ENCODE measurements at places on chromosomes 2 and 18. TPM values are rescaled to one million over a fixed set of nuclear protein-coding genes. Genes with fewer than 3 reads are reported as not detected.

The TMEM200C gene
- 0.50 TPM for total RNA-seq

The MEP1B gene
- total RNA-seq: 0.34 TPM

The PMAIP1 gene
- total RNA-seq: 2.1 TPM

The ANKRD53 gene
- 0.74 TPM for total RNA-seq

The PJVK gene
- total RNA-seq: 4.7 TPM

The XDH gene
- 2.5 TPM for total RNA-seq

DNA sequence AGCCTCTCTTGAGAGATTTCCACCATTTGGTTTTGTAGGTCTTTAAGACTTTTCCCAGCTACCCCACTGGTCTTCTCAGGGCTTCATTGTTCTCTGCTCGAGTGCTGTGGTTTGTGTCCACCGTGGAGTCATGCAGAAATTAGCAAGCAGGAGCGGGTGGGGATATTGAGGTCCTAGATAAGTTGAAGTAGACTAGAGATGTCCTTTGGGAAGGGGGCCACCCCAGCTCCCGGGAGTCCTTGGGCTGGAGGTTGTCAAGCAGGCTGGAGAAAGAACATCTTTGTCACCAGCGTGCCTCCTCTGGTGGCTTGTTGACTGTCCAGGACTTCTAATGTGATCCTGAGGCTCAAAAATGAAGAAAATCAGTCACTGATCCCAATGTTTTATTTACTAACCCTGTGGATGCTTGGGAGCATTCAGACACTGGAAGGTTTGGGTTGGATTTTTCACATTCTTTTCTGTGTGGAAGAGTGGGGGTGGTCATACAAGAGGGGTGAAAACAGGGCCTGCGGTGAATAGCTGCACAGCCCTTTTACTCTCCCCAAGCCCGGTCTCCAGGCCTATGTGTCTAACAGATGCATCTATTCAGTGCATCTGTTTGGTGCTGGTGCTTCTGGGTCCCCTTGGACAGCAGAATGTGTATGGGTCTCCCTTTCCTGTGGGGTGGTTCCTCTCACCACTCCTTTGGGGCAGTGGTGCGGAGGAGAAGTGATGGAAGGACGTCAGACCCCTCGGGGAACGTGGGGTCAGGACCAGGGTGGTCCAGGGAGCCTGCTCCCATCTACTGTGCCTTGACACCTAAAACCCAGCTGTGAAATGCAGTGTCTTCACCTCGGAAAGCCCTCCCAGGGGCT lies 208.1 kb downstream of the KLHL29 start:
- peaks cover 10% of the 10 kb centered on the region for H3K4me1 ChIP-seq
- peak overlapping the region; percentile 76 for H3K27ac ChIP-seq
- no peaks in the 10 kb centered on the region for H3K27me3 ChIP-seq
- no peak for DNase-seq

DNA sequence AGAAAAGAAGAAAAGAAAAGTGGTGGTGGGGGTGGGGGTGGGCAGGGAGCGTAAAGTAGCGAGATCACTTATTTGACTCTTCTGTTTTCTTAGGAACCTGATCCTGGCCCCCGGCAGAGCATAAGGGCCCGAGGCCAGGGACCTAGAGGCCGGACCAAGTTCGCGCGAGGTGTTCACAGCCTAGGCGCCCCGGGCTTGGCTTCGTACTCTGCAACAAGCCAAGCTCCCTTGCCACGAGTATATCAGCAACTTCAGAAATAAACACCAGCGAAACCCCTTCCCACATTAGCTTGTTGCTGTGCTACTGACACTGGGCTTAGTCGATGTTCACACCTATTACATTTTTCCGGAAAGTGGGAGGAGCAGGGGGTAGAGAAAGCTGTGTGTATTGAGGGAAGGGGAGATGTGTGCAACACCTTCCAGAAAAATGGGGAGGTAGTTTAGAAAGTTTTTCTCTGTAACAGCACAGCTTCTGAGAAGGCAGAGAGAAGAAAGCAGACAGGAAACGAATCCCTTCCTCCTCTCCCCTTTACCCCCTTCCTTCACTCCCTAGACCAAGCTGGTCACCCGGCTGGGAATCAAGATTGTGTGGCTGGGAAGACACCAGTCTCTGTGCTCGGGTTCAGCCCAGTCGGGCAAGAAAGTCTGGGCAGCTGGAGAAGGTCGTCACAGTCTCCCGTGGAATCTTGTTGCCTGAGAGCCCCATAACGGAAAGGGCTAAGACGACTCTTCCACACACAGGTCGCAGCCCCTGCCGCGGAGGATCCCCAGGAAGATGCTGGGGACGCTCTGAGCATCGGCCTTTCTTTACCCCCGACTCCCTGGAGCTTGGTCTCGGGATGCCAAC lies 12.0 kb upstream of the SATB2 start:
- H3K36me3 ChIP-seq: no peaks in the 10 kb centered on the region
- H3K27me3 ChIP-seq: peaks cover 21% of the 10 kb centered on the region
- no peak for DNase-seq
- H3K4me3 ChIP-seq: no peak overlapping the region

- no peak overlapping the region for H3K4me3 ChIP-seq
- no peaks in the 10 kb centered on the region for H3K4me1 ChIP-seq
- no peak overlapping the region for H3K27ac ChIP-seq
- peaks cover 2% of the 10 kb centered on the region for H3K27me3 ChIP-seq
- DNase-seq: no peak
Observed at GRCh38 chr2:118237451-118237850, 149.2 kb downstream of the INSIG2 start.

DNA sequence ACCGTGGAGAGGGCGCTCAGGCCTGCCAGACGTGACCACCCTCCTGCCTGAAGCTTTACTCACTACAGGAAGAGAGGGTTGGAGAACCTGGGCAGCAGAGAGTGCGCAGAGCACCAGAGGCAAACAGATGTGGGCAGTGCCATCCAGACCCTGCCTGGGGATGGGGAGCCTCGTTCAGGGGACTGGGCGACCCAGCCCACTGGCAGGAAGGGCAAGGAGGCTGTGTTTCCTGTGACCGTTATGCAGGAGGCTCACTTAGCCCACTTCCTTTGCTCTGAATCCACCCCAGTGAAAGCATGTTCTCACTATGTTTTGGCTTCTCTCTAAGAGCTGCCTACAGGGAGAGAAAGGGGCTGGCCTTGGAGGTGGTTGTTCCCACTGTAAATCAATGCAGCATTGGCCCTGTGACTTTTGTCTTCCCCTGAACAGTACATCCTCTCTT lies 23.0 kb upstream of the ACKR3 start:
- no peak for DNase-seq
- H3K4me1 ChIP-seq: no peaks in the 10 kb centered on the region
- no peak overlapping the region for H3K4me3 ChIP-seq
- no peaks in the 10 kb centered on the region for H3K36me3 ChIP-seq
- no peaks in the 10 kb centered on the region for H3K27me3 ChIP-seq
- no peak overlapping the region for H3K27ac ChIP-seq

DNA sequence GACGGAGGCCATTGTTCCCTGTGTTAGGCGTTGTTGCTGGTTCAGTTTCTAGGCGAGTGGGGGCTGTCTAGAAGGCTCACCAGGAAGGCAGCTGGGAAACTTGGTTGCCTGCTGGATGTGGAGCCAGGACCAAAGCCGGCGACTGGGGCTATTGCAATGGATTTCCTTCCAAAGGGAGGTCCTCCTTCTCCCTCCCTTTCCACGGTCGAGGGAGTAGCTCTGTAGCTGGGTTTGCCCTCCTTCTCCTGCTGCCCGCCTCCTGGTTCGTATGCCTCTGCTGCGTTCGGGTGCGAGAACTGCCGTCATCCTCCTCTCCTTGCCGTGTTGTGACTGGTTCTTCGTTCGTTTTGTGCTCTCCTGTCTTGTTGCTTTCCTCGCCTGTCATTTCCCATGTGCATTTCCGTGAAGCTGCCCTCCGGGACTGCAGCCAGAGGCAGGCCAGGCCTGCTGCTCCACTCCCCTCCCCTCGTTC lies 203.4 kb downstream of the NEDD4L start:
- H3K4me1 ChIP-seq: peaks cover 10% of the 10 kb centered on the region
- no peak overlapping the region for H3K4me3 ChIP-seq
- H3K27me3 ChIP-seq: no peaks in the 10 kb centered on the region
- H3K27ac ChIP-seq: peak overlapping the region; percentile 76

DNA sequence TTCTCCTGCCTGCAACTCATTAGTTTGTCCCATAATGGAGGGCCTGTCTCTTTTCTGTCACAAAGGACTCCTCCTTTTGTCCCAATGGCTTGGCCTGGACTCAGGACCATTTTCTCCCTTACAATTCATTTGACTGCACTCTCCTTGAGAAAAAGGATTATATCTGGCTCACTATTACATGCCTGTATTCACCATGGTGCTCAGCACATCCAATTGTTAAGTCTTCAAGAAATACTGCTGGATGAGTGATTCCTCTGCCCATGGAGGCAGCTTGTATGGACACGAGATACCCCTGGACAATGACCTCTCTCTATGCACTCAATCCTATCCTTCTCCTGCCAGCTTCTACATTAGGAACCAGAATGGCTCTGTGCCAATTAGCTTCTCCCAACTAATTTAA lies 47.0 kb downstream of the CHST9 start:
- no peaks in the 10 kb centered on the region for H3K36me3 ChIP-seq
- no peak for DNase-seq
- H3K27ac ChIP-seq: no peak overlapping the region
- H3K4me3 ChIP-seq: no peak overlapping the region

- no peaks in the 10 kb centered on the region for H3K36me3 ChIP-seq
- H3K4me3 ChIP-seq: no peak overlapping the region
- no peak for DNase-seq
- H3K27ac ChIP-seq: no peak overlapping the region
- no peaks in the 10 kb centered on the region for H3K4me1 ChIP-seq
Observed at GRCh38 chr2:185734658-185735057, 3.9 kb upstream of the FSIP2 start.

DNA sequence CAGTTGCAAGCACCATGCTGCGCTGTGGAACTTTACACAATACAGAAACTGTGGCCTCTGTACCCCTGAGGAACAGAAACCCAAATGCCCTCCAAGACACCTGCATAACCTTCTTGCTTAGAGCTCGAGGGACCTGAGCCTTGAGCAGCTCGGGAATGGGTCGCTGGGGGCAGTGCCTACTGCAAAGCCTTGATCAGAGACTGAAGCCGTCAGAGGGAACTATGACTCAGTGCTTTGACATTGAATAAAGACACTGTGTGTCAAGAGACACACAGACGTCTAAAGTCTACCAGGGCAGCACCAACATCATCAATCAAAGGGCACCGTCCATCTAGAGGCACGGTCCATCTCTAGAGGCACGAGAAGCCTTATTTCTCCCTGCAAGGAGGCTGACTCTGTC lies 30.6 kb downstream of the GPR45 start:
- H3K4me3 ChIP-seq: no peak overlapping the region
- no peaks in the 10 kb centered on the region for H3K4me1 ChIP-seq
- no peak overlapping the region for H3K27ac ChIP-seq
- no peaks in the 10 kb centered on the region for H3K27me3 ChIP-seq

DNA sequence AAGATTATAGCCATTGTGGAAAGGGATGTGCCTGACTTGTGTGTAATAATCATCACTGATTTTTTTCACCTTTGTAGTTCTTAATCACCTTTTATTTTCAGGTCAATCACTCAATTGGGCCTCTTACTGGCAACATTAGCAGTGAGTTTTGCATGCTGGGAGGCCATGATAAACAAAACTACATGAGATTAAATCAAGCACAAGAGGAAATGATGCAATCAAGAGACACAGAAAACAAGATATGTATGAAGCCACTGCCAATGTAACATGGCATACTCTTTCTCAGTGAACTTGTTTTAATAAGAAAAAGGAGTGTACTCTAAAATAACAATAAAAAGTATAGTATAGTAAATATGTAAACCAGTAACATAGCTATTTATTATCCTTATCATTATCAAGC lies 69.9 kb upstream of the FSIP2 start:
- H3K27me3 ChIP-seq: no peaks in the 10 kb centered on the region
- H3K27ac ChIP-seq: no peak overlapping the region

DNA sequence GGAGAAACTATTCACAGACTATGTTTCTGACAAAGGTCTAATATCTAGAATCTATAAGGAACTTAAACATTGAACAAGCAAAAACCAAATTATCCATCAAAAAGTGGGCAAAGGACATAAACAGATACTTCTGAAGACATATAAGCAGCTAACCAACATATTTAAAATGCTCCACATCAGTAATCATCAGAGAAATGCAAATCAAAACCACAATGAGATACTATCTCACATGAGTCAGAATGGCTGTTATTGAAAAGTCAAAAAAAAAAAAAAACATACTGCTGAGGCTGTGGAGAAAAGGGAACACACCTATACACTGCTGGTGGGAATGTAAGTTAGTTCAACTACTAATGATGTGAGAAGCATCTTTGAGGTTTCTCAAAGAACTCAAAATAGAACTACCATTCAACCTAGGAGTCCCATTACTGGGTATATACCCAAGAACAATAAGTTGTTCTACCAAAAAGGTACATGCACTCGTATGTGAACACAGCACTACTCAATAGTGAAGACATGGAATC lies 220.4 kb upstream of the TFPI start:
- H3K27me3 ChIP-seq: no peaks in the 10 kb centered on the region
- H3K36me3 ChIP-seq: no peaks in the 10 kb centered on the region

- no peak overlapping the region for H3K4me3 ChIP-seq
- H3K36me3 ChIP-seq: no peaks in the 10 kb centered on the region
- no peak for DNase-seq
- no peaks in the 10 kb centered on the region for H3K27me3 ChIP-seq
Observed at GRCh38 chr18:54881229-54881768, 53.0 kb downstream of the RAB27B start.

- no peaks in the 10 kb centered on the region for H3K4me1 ChIP-seq
- no peaks in the 10 kb centered on the region for H3K36me3 ChIP-seq
- DNase-seq: no peak
- H3K27ac ChIP-seq: no peak overlapping the region
- no peaks in the 10 kb centered on the region for H3K27me3 ChIP-seq
Observed at GRCh38 chr18:22387787-22388186, 29.9 kb downstream of the CTAGE1 start.

- H3K27ac ChIP-seq: no peak overlapping the region
- H3K27me3 ChIP-seq: no peaks in the 10 kb centered on the region
- no peak overlapping the region for H3K4me3 ChIP-seq
- no peak for DNase-seq
- H3K36me3 ChIP-seq: no peaks in the 10 kb centered on the region
Observed at GRCh38 chr18:70469916-70470315, 181.1 kb downstream of the SOCS6 start.

DNA sequence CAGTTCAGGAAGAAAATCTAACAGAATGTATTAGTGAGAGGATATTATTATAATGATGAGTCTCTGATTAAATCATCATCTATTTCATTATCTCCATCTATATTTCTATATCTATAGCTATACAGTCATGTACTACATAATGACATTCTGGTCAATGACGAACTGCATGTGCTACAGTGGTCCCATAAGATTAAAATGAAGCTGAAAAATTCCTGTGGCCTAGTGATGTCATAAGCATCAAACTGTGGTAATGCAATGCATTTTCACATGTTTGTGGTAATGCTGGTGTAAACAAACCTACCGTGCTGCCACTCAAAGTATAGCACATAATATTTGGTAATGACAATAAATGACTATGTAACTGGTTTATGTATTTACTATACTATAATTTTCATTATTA lies 1127.9 kb upstream of the CHAC2 start:
- no peak for DNase-seq
- no peak overlapping the region for H3K27ac ChIP-seq
- H3K27me3 ChIP-seq: no peaks in the 10 kb centered on the region
